ENCODE measurements at places on chromosomes 5 and 9.
A peak's percentile ranks its signal among the peaks of the same experiment; 100 is the strongest.

DNA sequence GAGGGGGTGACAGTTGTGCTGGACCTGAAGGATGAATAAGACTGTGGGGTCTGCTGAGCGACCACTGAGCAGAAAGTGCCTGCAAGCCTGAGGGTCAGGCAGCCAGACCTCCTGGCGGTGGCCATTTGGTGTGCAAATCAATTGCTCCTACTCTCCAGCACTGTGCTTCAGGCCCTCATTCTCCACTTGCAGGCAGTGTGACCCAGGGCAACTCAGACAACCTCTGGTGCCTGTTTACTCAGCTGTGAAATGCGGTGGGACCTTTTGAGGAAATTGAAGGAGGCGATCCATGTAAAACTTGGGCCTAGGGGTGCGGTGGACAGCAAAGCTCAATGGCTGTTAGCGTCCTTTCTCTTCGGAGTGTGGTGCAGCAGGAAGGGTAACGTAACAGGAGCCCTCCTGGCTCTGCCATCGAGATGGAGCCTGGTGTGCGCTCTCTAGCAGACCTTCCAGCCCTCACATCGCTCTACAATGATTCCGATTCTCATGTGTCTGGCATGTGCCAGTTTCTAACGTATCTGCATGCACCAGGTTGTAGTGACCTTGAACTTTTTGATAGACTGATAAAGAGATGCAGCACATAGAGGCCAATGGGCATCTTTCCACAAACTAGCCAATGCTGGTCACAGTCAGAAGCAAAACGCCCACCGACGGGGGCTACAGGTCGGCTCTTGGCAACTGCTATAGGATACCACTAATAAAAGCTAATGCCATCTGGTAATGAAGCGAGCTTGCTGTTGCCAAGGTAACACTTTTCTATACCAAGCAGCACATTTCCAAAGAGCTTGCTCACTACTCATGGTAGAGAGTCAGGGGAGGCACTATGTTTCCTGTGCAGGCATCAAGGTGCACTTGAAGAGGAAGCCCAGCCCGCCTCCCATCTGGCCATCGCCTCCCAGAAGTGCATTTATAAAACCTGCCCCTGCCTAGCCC is 159.7 kb upstream of the RAPGEF1 start:
- no peak overlapping the region for H3K27ac ChIP-seq
- H3K36me3 ChIP-seq: no peaks in the 10 kb centered on the region
- H3K27me3 ChIP-seq: no peaks in the 10 kb centered on the region
- H3K4me1 ChIP-seq: no peaks in the 10 kb centered on the region

DNA sequence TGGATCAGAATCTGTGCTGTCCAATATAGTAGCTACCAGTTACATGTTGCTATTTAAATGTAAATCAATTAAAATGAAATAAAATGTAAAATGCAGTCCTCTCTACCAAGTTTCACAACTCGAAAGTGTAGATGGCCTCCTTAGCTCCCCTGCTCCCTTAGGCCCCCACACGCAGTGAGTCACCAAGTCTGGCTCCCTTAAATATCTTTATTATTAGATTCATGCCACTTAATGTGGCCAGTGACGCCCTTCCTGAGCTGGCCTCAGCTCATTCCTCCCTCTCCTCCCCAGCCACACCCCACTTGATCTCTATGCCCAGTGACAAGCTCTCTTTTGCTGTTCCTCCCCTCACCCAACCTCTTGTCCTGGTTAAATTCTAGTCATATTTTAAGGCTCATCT is 88.4 kb upstream of the DNAH5 start:
- peaks cover 22% of the 10 kb centered on the region for H3K27me3 ChIP-seq
- DNase-seq: no peak
- H3K4me1 ChIP-seq: no peaks in the 10 kb centered on the region
- H3K4me3 ChIP-seq: no peak overlapping the region
- H3K27ac ChIP-seq: no peak overlapping the region

- no peak overlapping the region for H3K4me3 ChIP-seq
- peaks cover 21% of the 10 kb centered on the region for H3K27me3 ChIP-seq
- no peak overlapping the region for H3K27ac ChIP-seq
- H3K4me1 ChIP-seq: peaks cover 12% of the 10 kb centered on the region
These were observed 6.5 kb upstream of the FAM163B start for GRCh38 chr9:133615606-133616188.

DNA sequence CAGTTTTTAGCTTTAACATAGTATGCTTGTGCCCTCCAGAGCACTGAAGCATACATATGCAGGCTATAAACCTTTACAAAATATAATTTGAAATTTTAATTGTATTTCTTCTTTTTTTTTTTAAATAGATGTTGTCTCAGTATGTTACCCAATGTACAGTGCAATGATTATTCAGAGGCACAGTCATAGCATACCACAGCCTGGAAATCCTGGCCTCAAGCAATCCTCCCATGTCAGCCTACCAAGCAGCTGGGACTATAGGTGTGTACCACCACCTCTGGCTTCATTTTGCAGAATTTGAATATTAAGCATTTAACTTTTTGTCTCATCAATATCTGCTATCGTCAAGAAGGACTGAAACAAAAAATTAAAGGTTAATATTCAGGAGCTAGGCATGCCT is 16.9 kb upstream of the ZNF782 start:
- no peaks in the 10 kb centered on the region for H3K36me3 ChIP-seq
- peaks cover 26% of the 10 kb centered on the region for H3K4me1 ChIP-seq
- peaks cover 4% of the 10 kb centered on the region for H3K27me3 ChIP-seq

DNA sequence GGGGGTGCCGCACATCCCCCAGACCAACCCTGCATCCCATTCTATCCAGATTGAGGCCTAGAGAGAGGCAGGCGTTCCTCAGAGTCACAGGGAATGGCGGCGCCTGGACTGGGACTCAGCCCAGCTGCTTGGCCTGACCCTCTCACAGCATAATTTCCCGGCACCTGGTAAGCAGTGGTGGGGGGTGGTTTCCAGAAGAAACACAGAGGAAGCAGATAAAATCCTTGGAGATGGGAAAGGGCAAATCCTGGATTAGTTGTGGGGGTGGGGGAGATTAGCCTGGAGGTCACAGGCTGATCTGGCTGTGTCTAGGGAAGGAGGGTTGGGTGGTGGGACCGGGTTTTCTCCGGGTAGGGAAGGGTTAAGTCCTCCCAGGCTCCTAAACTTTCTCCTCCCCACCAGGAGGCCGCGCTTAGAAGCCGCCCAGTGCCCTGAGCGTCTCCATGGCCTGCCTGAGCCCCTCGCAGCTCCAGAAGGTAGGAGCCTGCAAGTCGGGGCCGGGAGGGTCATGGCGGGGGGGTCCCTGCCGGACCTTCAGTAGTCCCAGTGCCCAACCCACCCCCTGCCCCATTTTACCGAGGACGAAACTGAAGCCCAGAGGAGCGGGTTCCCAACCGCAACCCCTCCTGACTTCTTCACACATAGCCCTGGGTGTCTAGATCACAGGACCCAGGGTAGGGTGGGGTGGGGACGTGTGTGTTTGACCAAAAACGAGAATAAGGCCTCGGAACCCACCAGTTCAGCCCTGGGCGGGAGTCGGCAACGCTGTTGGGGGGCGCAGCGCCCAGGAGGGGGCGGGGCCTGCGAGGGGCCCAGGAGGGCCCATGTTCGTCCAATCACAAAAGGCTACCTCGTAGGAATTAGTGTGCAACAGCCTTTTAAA is 1.3 kb downstream of the PHYHD1 start:
- no peaks in the 10 kb centered on the region for H3K4me1 ChIP-seq
- no peaks in the 10 kb centered on the region for H3K27me3 ChIP-seq
- H3K36me3 ChIP-seq: no peaks in the 10 kb centered on the region
- peak; percentile 27 for DNase-seq
